Uterine smooth muscle cell (primary cell): ENCODE measurements at places on chromosomes 6 and 20. TPM values are rescaled to one million over a fixed set of nuclear protein-coding genes. Genes with fewer than 3 reads are reported as not detected.

The MACROD2 gene
- 0.66 and 3.6 TPM in 2 replicates for total RNA-seq

The SNRPB2 gene
- total RNA-seq: 42.7 and 60.5 TPM in 2 replicates

The SASH1 gene
- 26.1 and 26.7 TPM in 2 replicates for total RNA-seq

The LPA gene
- total RNA-seq: not detected in 2 replicates

The ADGRF1 gene
- total RNA-seq: not detected in 2 replicates

The HRH3 gene
- total RNA-seq: not detected in 2 replicates

The INSM1 gene
- not detected in 2 replicates for total RNA-seq

The CD2AP gene
- 16.2 and 17.2 TPM in 2 replicates for total RNA-seq

The GHRH gene
- total RNA-seq: not detected in 2 replicates

The SLC35F1 gene
- 0.12 TPM in 1 of 2 replicates, not detected in the other for total RNA-seq

The HLA-DQB2 gene
- not detected in 2 replicates for total RNA-seq

The RIN2 gene
- 54.7 and 58.7 TPM in 2 replicates for total RNA-seq

The KHDRBS2 gene
- total RNA-seq: not detected in 2 replicates

The FAM209B gene
- not detected in 2 replicates for total RNA-seq

The LY6G6C gene
- total RNA-seq: not detected in 2 replicates

The KDM1B gene
- total RNA-seq: 29.7 and 30.4 TPM in 2 replicates

The TCP11 gene
- 0.25 and 0.66 TPM in 2 replicates for total RNA-seq

The PTGIS gene
- total RNA-seq: 22.4 and 58.2 TPM in 2 replicates

The SLC32A1 gene
- not detected in 2 replicates for total RNA-seq

The PREX1 gene
- 21.4 and 24.3 TPM in 2 replicates for total RNA-seq

The HLA-A gene
- total RNA-seq: 202 and 369 TPM in 2 replicates

The OR12D1 gene
- total RNA-seq: not detected in 2 replicates

The BPI gene
- total RNA-seq: 0.12 TPM in 1 of 2 replicates, not detected in the other

The BICRAL gene
- 3.9 and 4.6 TPM in 2 replicates for total RNA-seq

The NKX2-2 gene
- total RNA-seq: not detected in 2 replicates

The MARCKS gene
- 130 and 144 TPM in 2 replicates for total RNA-seq

The POPDC3 gene
- total RNA-seq: 20.6 and 23.6 TPM in 2 replicates
